ENCODE measurements at places on chromosomes 13 and 19.
A peak's percentile ranks its signal among the peaks of the same experiment; 100 is the strongest.

DNA sequence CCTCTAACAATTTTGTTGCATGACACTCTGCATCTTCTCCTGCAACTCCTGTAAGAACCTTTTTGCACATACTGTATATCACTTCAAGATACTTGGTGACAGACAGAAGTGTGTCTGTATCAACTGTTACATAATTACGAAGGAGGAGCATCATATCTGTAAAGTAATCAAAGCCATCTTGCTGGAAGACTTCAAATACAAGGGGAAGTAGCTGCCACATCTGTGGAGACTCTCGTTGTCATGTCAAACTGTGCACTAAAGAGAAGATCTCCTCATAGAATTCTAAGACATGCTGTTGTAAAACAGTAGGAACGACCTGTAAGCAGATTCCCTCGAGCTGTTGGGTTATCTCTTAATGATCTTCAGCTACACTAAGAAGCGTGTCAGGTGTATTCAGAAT is 38.0 kb upstream of the SPATA13 start:
- DNase-seq = no peak

GRCh38 chr19:37304190-37304883 is 66.6 kb upstream of the ZNF527 start:
- DNase-seq = no peak

DNA sequence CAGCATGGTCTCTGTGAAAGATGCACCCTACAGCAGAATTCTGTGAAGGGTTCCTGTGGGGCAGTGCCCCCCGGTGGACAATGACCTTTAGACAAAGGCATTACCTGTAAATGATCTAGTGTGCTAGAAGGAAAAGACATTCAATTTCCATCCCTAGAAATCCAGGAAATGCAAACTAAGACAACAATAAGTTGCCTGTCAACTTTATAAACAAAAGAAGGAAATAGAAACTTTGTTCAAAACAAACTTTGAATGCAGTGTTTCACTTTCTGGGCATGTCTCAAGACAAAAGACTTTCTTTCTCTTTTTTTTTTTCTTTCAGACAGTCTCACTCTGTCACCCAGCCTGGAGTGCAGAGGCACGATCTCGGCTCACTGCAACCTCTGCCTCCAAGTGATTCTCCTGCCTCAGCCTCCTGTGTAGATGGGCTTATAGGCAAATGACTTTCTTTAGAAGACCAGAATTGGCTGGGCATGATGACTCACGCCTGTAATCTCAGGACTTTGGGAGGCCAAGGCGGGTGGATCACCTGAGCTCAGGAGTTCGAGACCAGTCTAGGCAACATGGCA is 15.5 kb downstream of the TEX101 start:
- no peak for DNase-seq

DNA sequence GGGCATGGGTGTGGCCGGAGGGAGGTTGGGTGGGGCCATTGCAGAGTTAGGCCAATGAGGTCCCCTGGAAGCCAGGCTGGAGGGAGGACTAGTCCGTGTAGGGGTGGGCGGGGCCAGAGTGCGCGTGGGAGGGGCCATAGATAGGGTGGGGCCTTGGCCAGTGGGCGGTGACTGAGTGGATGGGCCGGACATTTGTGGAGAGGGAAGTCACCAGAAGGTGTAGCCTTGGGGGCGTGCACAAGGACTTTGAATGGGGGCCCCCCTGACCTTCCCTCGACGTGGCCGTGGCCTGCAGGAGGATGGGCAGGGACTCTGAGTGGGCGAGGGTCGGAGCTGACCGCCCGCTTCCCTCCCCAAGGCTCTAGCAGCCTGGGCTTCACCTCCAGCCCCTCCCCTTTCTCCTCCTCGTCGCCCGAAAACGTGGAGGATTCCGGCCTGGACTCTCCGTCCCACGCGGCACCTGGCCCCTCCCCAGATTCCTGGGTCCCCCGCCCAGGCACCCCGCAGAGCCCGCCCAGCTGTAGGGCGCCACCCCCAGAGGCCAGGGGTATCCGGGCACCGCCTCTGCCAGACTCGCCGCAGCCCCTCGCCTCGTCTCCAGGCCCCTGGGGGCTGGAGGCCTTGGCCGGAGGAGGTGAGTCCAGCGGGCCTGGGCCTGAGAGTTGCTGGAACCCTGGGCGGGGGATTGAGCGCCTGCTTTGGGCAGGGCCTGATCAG is 16.5 kb upstream of the B3GNT3 start:
- DNase-seq = peak; percentile 58

DNA sequence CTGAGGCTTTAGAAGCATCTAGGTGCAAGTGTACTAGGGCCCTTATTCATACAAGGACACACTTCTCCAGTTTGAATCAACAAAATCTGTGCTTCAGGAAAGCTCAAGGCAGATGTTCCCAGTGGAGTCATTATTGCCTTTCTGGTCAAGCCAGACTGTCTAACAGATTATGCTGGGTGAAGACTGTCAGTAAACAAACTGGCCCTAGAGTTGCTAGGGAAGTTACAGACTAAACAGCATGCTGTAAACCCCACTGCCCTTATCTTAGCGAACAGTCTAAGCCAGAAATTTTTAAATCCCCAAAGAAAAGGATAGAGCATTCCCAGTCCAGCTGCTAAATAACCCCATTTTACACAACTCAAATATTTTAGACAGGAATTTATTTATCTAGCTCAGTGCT is 1701.3 kb upstream of the PRR20A start:
- no peak for DNase-seq

- no peak for DNase-seq
Measured at GRCh38 chr13:112692104-112692503, 2.3 kb downstream of the ATP11A start.

DNA sequence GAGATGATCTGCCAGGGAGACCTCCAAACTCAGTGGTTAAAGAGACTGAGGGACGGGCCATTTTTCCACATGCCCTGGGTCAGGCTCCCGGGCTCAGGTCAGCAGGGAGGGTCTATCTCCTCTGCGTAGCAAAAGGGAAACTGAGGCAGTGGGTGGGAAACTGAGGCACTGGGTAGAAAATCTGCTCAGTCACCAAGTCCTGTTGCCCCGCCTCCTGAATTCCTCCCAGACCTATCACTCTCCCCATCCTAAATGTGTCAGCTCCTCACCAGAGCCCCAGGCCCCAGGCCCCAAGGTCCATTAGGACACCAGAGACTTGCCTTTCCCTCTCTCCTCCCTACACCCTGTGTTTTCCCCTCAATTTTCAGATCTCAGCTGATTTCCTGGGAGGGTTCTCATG is 2.4 kb downstream of the CD320 start:
- peak; percentile 4 for DNase-seq

- DNase-seq = no peak
Measured at GRCh38 chr19:18725841-18726770, 42.6 kb downstream of the CRTC1 start.

- no peak for DNase-seq
Measured at GRCh38 chr19:29655648-29656335, 9.5 kb upstream of the PLEKHF1 start.

- DNase-seq = no peak
Measured at GRCh38 chr19:42477933-42478332, 35.2 kb upstream of the CXCL17 start.

- no peak for DNase-seq
Measured at GRCh38 chr19:6204212-6204611, 68.7 kb downstream of the ACSBG2 start.

DNA sequence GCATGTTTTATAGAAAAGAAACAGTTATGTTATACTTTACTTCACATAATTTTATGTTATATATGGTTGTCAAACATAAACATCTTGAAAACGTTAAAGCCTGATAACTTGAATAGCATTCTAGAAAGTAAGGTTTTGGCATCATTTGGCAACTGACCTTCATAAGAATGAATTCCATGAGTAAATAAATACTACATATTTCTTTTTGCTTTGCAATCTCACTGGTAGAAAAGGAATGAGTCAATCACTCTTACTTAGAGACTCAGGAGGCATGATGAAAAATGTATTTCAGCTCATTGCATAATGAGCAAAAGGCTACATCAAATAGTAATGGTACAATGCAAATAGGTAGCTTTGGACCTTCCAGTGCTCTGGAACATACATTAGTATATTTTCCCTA is 1381.9 kb downstream of the EFNB2 start:
- no peak for DNase-seq

DNA sequence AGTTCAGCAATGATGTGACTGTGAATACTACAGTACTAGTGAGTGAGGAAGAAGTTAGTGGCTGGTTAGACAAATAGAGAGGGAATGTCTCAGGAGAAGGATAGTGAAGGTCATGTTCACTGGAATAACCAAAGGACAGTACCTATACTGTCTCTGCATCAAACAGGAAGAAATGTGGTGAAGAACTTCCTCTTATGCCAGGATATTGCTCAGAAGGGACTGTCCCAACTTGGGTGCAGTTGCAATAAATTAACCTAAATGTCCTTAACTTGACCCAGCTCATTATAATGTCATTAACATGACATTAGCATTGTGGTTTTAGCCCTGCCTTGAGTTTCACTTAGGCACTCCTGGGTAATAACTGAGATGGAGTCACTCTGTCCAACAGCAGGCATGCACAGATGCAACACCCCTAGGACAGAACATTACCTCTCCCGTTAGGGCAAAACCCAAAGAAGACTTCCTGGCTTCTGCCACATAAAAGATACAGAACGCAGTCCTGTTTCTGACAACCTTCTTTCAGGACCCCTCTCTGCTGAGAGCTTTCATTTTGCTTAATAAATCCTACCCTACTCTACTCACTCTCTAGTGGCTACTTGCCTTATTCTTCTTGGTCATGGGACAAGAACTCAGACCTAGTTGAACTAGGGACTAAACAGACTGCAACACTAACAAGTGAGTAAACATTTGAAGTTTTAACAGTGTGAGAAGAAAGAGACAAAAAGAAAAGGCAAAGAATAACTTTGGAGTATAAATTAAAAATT is 1591.6 kb upstream of the MIR17HG start:
- DNase-seq = no peak

- DNase-seq = no peak
Measured at GRCh38 chr13:36674337-36675212, 755 bp downstream of the SERTM1 start.

- no peak for DNase-seq
Measured at GRCh38 chr13:92656648-92657047, 570.0 kb upstream of the GPC6 start.

DNA sequence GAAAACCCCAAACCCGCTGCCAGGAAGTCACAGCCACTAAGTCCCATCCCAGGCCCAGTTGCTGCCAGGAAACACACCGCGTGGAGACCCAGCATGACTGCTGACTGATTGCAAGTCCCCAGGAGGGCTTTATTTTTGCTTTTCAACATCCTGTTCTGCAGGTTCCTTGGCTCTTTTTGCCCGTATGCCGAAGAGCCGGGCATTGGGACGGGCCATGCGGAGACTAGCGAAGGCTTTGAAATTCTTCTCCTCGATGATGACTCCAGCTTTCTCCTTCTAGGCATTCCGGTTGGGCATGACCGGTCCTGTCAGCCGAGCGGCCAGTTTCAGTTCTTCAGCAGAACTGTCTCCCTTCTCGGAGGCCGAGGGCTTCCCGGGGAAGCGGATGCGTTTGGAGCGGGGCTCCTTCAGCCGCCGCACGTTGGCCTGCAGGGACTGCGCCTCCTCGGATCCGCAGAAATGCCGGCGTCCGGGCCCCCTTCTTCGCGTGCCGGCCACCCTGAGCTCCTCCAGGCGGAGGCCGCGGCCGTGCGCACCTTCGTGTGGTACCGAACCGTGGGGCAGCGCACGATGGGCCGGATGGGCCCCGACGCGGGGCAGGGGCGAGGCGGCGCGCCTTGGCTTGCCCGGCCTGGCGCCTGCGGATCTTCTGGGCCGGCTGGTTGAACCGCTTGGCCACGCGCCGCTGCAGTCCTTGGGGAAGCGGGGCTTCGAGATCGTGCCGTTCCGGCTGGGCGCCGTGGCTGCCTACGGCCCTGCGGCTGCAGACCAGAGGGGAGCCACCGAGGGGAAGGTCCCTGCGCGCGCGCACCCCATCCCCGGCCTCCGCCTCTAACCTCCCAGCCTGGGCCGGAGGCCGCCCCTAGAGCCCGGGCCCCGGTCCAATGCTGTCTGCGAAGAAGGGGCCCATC is 15.2 kb downstream of the ZSCAN5C start:
- DNase-seq = peak; percentile 62

DNA sequence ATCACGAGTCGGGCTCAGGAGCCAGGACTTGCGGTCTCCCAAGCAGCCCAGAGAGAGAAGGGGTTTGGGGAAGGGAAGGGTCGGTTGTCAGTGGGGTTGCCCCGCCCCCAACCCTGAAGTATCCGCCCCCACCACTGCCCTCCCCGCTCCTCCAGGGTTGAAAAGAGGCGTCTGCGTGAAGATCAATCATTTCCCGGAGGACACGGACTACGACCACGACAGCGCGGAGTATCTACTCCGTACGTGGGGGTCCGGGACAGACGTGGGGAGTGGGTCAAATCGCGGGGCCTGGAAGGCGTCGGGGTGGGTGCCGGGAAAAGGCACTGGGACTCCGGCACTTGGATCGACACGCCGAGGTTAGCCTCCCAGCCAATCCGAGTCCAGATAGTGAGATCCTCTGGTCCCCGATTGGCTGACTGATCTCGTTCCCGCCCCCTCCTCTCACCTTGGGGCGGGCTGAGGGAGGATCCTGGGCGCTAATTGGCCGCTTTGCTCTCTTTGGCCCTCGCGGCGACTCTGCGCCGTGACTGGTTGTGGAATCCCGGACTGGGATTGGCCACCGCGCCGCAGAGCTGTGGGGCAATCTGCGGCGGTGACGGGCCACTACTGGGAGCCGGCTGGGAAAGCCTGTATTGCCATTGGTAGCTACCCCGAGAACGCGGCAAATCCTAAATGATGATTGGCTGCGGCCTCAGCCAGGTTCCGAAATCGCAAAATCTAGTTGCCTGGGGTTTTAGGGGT is 13.3 kb upstream of the CACNG6 start:
- DNase-seq = peak; percentile 10

DNA sequence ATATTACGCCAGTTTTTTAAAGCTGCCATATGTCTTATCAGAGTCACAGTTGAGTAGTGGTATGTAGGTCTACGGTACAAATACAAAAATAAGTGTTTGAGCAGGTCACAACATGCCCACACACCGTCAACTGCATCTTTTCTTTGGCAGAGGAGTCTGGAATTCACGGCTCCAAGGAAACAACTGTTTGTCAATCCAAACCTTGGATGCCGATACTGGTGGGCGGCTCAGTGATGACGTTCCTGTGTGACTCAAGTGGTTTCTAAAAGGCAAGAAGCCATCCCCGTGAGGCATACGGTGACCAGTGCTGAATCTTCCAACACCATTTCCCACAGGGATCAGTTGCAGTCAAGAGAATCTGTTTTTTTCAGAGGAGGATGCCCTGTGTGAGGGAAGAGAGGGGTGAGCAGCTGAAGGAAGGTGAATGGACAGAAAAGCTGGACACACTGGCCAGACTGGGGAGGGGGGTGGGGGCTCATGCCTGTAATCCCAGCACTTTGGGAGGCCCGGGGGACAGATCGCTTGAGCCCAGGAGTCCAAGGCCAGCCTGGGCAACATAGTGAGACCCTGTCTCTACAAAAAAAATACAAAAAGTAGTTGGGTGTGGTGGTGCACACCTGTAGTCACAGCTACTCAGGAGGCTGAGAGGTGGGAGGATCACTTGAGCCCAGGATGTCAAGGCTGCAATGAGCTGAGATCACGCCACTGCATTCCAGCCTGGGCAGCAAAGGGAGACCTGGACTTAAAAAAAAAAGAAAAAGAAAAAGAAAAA is 22.8 kb upstream of the CEBPG start:
- no peak for DNase-seq

DNA sequence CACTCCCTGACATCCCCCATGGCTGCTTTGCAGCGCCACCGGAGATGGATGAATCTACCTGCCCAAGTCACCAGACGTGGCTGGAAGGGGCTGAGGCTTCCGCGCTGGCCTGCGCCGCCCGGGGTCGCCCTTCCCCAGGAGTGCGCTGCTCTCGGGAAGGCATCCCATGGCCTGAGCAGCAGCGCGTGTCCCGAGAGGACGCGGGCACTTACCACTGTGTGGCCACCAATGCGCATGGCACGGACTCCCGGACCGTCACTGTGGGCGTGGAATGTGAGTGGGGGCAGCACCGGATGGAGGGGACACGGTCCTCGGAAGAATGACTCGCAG is 4.6 kb downstream of the ICAM5 start:
- no peak for DNase-seq
